Activated CD8-positive, alpha-beta memory T cell treated with anti-CD3 and anti-CD28 coated beads, Interleukin-2, amount 50 U/mL, for 48 hours (primary cell): ENCODE measurements at places on chromosomes 2 and 18.

DNA sequence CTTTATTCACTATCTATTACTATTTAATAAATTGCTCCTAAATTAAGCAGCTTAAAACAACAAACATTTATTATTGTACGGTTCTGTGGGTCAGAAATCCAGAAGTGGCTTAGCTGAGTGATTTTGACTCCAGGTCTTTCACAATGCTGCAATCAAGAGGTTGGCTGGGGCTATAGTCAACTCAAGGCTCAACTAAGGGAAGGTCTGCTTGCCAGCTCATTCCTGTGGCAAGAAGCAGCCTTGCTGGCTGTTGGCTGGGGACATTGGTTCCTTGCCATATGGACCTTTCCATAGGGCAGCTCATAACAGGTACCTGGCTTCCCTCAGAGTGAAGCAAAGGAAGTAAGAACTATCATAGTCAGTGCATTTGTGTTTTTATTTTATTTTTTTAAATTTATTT, 5.0 kb upstream of the MRPL19 start:
- no peak for DNase-seq

DNA sequence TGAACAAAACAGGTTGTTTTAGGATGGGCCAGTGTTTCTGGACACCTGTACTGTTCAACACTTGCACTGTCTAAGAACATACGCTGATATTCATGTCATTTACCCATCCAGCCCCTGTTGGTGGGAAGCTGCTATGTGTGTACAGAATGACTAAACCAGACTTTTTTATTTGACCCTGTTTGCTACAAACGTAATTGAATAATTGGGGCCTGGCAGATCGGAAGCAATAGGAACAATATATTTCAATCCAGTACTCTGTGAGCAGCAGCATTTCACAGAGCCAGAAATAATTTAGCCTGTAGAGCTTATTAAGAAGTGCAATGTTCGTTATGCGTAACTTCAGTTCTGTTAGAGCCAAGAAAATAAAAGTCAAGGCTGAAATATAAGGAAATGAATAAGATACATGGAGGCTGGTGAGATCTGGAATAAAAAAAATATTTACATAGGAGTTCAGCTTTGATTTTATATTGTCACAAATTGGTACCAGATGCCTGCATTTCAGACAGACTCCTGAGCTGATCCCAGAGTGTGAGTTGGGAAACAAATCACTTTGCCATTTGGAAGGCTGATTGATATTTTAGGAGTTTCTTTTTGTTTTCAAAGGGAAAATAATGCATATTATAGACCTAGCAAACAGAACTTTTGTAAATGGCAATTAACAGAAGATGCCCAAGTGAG, 19.7 kb downstream of the CABLES1 start:
- DNase-seq, result no peak

DNA sequence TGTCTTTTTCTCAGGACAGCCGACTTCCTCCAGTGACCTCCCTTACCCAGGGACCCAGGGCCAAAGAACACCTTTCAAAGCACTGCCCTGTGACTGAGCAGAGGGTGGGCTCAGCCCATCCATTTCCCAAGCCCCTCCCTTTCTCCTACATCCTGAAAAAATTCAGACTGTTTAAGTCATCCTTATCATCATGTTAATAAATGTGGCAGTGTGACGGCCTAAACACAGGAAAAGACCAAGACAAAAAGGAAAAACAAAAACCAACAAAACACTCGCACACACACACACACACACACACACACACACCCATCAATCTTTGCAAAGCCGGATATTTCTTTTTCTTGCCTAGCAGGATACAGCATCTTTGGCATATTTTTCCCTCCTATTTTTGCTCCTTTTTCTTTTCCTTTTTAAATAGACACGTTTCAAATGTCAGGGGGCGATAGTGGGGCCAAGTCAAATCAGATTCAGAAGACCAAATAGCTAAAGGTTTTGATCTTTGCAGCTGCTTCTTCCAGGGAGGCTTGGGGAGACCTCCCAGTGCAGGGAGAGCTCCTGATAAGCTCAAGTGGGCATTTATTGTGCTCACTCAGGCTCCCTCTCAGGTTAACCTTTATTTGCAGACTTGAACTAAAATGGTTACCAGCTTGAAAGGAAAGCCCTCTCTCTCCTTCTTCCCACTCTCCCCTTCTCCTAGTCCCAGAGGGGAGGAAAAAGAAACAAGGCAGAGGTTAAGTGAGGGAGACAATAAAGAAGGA, 39.5 kb upstream of the NRP2 start:
- DNase-seq, result no peak

DNA sequence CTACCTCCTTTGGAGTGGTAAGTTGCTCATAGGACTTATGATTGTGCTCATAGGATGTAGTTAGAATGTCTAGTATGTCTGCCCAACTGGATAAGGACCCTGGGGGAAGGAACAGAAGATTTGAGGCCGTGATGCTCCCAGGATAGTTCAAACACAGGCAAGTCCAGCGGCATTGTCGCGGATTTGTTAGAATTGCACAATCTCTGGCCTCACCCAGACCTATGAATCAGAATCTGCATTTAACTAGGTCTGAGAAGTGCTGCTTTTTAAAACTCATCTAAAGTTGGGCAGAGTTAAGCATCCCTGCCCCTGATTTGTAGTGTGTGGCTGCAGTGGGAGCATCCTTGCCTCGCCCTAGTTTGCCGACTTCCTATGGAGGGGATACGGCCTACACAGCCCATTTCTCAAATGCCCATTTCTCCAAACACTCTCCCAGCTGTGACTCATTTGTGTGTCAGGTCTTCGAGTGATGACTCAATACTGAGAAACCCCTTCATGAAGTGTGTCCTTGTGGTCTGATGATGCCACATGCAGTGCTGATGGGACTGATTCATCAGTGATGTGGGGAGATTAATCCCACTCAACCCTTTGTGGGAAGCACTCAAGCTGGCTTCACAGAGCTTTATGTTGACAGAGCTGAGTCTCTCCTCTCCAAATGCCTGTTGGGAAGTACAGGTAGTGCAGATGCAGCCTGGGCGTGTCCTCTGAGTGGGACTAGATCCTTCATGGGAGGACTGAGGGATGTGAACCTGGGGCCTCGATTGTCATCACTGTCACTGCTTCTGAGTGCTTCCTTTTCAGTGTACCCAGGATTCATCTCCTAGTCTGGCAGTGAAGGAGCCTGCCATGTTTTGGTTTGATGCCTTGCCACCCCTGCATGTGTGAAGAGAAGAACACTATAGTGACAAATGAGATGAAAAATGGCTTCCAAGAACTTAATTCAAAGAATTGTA, 18.7 kb downstream of the SMIM21 start:
- peak; percentile 58 for DNase-seq

DNA sequence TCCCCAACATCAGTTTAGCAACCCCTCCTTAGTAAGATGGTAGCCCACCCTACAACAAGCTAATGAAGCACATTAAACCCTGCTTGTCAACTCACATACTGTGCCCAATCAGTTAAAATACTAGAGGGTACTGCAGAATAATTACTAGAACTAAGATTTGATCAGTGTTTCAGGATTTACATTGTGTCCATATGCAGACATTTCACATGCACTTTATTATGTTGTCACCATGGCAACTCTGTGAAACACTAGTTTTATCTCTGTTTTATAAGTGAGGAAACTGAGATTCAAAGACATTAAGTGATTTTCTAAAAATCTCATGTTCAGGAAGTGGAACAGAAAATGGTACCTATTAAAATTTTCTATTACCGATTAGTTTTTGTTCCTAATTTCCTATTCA, 61.7 kb downstream of the CYBRD1 start:
- DNase-seq, result no peak

- no peak for DNase-seq
These were observed 57.2 kb downstream of the RTP5 start for GRCh38 chr2:241926541-241927311.

DNA sequence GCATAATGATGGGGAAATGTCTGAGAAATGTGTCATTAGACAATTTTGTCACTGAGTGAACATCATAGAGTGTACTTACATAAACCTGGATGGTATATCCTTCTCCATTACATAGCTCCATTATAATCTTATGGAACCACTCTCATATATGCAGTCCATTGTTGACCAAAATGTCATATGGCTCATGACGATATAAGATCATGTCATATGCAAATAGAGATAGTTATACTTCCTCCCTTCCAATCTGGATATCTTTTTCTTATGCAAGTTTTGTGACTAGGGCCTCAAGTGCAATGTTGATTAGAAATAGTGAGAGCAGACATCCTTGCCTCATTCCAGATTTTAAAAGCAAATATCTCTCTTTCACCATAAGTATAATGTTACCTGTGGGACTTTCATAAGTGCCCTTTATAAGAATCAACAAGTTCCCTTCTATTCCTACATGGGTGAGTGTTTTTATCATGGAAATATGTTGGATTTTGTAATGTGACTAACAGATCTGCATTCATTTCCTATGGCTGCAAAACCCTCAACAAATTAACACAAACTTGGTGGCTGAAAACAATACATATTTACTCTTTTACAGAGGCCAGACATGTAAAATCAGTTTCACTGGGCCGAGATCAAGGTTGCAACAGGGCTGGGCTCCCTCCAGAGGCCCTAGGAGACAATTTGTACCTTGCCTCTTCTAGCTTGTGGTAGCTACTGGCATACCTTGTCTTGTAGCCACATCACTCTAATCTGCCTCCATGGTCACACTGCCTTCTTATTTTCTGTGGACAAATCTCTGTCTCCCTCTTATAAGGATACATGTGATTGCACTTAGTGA, 21.6 kb upstream of the SULT1C4 start:
- no peak for DNase-seq

DNA sequence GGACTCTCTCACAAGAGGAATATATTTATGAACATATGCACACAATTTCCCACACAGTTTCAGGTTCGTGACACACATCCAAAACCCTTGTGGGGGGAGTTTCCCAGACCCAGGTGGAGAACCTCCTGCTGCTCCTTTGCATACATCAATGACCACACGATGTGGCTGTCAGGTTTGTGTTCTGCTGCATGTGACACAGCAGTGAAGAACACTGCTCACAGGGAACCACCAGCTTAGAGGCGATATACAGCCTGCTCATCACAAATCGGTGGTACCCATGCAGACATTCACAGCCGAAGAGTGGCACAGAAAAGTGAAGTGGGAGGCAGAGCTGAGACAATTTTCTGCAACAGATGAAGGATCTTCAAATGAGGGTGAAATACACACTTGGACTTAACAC, 175.6 kb upstream of the ZFP36L2 start:
- DNase-seq, result no peak

GRCh38 chr2:32262105-32262504, 2.6 kb downstream of the NLRC4 start:
- no peak for DNase-seq

DNA sequence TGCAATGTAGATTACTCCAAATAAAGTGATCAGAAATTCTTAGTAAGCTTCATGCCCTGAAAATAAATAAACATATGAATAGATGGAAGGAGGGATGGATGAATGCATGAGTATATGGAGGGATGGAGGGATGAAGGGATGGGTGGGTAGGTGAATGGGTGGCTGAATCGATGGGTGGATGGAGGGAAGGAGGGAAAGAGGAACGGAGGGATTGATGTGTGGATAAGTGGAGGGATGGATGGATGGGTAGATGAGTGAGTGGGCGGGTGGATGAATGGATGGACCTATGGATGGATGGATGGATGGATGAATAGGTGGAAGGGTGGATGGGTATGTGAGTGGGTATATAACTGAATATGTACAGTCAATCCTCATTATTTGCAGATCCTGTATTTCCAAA, 276.7 kb upstream of the ACVR2A start:
- DNase-seq, result no peak

- no peak for DNase-seq
These were observed 103.6 kb upstream of the CELF4 start for GRCh38 chr18:37668971-37669747.

DNA sequence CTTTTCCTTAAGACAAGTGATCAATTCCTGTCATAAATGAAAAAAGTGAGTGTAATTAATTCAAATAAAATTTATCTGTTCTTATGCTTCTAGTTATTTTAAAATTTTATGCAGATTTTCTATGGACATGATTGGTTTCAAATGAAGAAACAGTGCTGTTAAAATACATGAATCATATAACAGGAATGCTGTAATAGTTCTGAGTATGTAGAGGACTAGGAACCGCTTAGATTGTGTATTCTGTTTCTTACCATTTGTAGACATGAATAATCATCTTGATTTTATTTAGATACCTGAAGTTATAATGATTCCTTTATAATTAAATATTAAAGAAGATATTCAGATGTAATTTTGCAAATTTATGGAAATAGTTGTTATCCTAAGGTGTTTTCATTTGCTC, 3.5 kb downstream of the ACTR2 start:
- DNase-seq, result no peak

DNA sequence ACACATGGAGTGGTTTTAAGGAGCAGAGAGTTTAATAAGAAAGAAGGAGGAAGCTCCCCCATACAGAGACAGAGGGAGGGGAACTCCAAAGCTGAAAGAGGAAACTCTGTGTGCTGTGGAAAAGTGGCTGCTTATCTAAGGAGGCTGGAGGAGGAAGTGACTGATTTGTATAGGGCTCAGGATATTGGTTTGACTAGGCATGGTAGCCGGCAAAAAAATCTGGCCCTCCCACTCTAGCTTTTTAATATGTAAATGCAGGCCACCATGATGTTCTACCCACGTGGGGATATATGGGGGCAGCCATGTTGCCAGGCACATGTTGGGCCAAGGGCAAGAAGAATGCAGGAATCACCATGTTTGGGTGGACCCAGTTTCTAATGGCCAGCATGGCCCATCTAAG, 64.3 kb downstream of the HNMT start:
- DNase-seq, result no peak

DNA sequence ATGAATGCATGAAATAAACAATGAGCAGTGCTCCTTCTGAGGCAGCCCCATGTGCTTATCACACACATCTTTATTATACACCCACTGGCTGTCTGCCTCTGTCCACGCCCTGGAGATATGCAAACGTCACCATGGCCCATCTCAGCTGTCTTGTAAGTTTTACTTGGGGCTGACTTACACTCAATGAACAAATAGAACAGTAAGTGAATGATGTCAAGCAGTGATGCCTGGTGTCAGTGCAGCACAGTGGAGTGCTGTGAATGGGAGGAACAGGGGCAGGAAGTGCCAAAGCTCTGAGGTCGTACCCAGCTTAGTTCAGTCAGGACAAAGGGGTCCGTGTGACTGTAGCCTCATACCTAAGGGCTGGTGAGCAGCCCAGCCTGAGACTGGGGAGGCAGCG, 659.5 kb upstream of the HS6ST1 start:
- no peak for DNase-seq

- no peak for DNase-seq
These were observed 120.7 kb downstream of the TMEM18 start for GRCh38 chr2:556485-556884.

- no peak for DNase-seq
These were observed 851.6 kb downstream of the DCC start for GRCh38 chr18:53191634-53192033.

- DNase-seq, result peak; percentile 97
These were observed at the start of gene ME2 for GRCh38 chr18:50878345-50879301. Gene ME2 (plus strand): TSS chr18:50879118. CDS start chr18:50895821, 16,703 bp downstream.

DNA sequence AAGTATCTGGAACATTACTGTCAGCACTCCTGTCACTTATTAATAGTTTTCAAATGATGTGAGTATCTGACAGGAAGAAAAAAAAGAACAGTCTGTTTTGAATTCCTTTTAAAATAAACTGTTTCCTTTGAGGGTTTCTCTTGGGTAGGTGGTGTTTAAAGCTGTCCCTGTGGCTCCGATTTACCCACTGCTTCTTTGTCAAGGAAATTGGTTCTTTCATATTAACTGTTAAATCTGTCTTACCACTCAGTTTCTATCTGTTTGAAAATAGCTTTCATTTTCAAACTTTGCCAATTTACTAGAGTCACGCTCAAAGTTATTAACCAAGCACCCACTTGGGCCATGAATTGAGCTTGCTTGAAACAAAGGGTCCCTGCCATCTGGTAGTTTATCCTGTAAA, 614.6 kb upstream of the NXPH2 start:
- no peak for DNase-seq
